Activated gamma-delta T cell treated with Interleukin-2 at 50 U/mL for 16 hours (primary cell): ENCODE measurements at places on chromosomes 2 and 18.

DNA sequence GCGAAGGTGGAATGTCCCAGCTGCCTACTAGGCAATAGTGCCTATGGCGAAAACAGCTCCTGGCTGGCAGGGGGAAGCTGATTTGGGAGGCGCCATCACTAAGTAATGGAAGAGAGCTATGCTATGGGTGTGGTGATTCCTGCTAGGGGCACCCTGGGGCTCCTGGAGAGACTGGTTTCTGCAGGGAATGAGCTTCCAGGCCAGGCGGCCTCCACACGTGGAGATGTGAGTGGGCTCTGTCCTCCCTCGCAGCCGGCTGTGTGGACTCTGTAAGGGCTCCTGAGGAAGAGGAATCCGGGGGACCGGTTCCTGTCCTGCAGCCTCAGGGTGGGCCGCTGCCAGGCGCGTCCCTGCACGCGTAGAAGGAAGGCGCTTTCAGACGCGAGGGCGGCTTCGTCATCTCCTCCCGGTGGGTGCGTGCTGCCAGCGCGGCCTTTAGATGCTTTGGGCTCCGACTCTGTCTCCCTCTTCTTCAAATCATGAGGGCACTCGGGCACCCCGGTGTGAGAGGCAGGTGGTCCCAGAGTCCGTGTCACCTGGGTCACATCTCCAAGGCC, 55.5 kb upstream of the ANKRD62 start:
- no peak for DNase-seq

DNA sequence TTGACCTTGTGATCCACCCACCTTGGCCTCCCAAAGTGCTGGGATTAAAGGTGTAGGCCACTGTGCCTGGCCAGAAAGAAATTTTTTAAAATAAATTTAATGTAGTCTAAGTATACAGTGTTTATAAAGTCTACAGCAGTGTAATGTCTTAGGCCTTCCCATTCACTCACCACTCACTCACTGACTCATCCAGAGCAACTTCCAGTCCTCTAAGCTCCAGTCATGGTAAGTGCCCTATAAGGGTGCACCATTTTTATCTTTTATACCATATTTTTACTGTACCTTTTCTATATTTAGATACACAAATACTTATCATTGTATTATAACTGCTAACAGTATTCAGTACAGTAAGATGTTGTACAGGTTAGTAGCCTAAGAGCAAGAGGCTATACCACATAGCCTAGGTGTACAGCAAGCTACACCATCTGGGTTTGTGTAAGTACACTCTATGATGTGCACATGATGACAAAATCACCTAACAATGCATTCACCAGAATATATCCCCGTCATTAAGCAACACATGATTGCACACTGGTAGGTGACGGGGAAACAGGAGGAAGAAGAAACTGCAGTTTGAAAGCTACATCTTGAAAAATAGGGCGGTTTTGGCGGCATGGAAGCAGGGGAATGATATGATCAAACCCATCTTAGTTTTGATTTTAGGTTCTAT, 105.1 kb upstream of the ITGB6 start:
- DNase-seq, result no peak

- DNase-seq, result no peak
These were observed 667.2 kb downstream of the ZEB2 start for GRCh38 chr2:143852759-143853158.

GRCh38 chr2:173090276-173090877, 14.7 kb downstream of the MAP3K20 start:
- DNase-seq, result no peak

DNA sequence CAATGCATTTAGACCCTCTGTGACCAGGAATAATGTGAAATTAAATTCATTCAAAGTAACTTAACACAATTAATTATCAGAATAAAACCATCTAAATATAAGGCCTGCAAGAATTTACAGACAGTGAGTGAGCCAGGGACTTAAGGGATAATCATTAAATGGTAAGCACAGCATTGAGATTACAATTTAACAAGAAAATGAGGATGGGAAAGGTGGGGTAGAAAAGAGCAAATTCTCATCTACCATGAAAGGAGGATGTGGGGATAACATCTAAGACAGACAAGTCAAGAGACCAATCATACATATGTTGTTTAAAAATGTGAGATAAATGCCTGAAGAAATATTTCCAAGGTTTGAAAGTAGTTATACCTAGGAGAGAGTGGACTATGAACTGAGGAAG, 259.3 kb upstream of the NT5C1B start:
- no peak for DNase-seq

GRCh38 chr18:2108591-2108990, 462.7 kb downstream of the METTL4 start:
- no peak for DNase-seq

- no peak for DNase-seq
These were observed 91.9 kb downstream of the TWIST2 start for GRCh38 chr2:238939521-238940403.

DNA sequence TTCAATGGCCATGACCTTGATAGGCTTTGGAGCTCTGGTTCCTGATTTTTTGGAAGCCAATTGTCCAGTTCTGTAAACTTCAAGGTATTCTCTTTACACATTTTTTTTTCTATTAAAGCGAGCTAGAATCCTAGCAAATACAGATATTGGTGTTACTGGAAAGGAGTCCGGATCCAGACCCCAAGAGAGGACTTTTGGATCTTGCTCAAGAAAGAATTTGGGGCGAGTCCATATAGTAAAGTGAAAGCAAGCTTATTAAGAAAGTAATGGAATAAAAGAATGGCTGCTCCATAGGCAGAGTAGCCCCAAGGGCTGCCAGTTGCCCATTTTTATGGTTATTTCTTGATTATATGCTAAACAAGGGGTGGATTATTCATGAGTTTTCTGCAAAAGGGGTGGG, 45.1 kb downstream of the CD8B2 start:
- DNase-seq, result no peak

DNA sequence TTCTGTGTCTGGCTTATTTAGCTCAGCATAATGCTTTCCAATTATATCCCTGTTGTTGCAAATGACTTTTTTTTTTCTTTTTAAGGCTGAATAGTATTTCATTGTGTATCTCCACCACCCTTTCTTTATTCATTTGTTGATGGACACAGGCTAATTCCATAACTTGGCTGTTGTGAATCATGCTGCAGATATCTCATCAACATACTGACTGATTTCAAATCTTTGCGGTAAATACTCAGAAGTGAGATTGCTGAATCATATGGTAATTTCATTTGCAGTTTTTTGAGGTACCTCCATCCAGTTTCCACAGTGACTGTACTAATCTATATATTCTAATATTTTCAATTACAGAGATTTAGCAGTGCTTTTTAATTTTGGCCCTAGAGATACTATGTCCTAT, 266.2 kb downstream of the TMX3 start:
- no peak for DNase-seq

GRCh38 chr2:122186761-122187222, 431.3 kb downstream of the TSN start:
- no peak for DNase-seq

GRCh38 chr2:56015711-56016115, 92.1 kb upstream of the EFEMP1 start:
- DNase-seq, result no peak

DNA sequence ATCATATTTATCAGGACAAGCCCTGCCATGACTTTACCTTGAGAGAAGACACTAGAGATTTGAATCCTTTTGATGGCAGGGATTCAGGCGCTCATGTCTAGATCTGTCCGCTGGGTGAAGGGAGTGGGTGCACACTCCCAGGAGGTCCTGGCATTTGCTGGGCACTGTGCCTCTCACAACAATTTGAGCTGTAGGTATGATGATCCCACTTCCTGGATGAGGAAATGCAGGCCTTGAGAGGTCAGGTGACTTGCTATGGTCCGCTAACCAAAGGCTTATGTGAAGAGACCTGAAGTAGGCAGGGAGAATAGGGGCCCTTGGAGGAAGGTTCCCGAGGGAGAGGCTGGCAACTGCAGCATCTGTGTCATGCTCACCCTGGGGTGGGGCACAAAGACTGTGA, 206.1 kb downstream of the HAUS1 start:
- DNase-seq, result no peak

- no peak for DNase-seq
These were observed 293.2 kb downstream of the ALK start for GRCh38 chr2:29628108-29628745.

- DNase-seq, result no peak
These were observed 70.4 kb downstream of the ZNF521 start for GRCh38 chr18:25281556-25281955.

- no peak for DNase-seq
These were observed 1232.3 kb upstream of the ZEB2 start for GRCh38 chr2:145752091-145752806.

DNA sequence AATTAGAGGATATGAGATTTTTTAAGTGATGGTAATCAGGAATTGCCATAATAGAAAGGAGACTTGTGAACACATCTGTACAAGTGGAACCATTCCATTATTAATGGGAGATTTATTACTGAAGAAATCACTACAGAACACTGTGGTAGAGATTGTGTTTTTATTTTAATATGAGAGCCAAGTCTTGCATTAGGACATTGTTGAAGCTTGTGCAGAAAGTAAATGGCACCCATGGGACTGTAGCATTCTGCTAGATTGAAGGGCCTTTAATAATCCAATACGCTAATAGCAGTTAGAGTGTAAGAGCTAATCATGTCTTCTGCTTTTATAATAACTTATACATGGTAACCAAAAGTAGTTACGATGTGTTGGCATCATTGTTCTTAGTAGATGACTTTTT, 83.6 kb downstream of the VRK2 start:
- DNase-seq, result no peak

GRCh38 chr2:171253279-171253678, 92.6 kb upstream of the TLK1 start:
- no peak for DNase-seq

GRCh38 chr2:160331258-160332025, 131.4 kb upstream of the ITGB6 start:
- DNase-seq, result no peak

DNA sequence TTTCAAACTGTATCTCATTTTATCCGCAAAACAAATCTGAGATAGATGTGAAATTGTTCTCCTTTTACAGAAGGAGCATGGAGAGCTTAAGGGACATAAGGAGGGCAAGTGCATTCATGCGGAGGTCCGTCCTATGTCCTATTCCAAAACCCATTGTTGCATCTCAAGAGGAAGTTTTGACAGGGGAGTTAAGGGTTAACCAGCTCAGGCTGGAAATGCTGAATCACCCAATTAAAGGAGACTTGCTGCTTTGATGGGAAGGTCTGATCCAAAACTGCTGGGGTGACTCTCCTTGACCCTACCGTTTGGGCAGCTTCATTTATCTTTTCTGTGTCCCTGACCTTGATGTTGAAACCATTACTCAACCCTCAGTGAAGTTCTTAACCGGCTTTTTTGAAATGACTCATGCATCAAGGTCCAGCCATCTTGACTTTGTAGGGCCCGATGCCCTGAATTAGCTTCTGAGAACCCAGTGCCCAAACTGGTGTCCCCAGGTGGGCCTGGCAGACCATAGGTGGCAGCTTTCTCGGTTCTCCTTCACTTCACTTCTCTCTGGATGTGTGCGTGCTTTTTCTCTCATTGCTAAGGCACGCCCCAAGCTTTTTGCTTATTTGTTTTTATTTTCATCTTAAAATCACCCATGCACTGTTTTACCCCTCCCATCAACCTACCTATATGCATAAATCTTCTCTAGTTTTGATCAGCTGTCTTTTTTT, 15.9 kb upstream of the TXNDC2 start:
- no peak for DNase-seq

GRCh38 chr2:88148929-88149438, 21.1 kb upstream of the FABP1 start:
- no peak for DNase-seq

DNA sequence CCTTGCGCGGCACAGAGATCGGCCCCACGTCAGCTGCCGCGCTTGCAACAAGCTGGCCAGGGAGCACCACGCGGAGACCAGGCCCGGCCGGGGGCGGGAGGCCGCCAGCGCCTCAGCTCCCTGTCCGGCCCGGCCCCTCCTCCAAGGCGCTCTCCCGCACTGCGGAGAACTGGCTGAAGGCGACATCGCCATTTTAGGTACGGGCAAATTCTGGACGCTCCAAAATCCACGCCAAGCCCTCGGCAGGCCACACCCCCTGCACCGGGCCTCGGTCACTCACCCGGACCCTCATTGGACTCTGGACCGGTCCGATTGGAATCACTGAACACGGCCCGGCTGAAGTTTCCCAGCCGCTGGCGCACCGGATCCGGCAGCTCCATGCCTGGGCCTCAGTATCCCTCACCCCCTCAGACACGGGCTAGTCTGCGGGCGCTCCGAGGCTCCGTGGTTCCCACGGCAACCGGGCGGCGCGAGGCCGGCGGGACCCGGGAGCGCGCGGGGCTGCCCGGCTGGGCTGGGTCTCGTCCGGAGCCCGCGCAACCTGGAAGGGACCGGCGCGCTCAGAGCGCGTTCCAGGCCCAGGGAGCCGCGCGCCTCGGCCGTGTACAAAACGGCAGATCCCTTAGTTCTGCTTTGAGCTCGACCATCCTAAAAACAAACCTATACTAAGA, at the start of gene TMEM17:
TSS of gene TMEM17 (minus strand) at position 446 of the 671 bp plus-strand sequence. CDS start at position 380, 66 bp downstream.
- DNase-seq, result no peak

DNA sequence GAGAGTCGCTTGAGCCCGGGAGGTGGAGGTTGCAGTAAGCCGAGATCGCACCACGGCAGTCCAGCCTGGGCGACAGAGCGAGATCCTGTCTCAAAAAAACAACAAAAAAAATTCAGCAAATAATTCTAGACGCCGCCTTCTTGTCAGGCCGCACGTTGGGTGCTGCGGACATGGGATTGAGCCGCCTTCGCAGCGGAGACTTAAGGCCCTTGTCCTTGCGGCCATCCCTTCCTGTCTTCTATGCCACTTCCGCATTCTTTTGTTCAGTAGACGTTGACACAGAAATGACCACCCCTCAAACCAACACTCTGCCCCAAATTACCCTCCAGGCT, 15.8 kb downstream of the PTPN18 start:
- DNase-seq, result no peak

GRCh38 chr2:189624648-189625355, 36.5 kb upstream of the ASNSD1 start:
- DNase-seq, result no peak

GRCh38 chr2:37585295-37585908, 86.0 kb downstream of the CDC42EP3 start:
- no peak for DNase-seq

DNA sequence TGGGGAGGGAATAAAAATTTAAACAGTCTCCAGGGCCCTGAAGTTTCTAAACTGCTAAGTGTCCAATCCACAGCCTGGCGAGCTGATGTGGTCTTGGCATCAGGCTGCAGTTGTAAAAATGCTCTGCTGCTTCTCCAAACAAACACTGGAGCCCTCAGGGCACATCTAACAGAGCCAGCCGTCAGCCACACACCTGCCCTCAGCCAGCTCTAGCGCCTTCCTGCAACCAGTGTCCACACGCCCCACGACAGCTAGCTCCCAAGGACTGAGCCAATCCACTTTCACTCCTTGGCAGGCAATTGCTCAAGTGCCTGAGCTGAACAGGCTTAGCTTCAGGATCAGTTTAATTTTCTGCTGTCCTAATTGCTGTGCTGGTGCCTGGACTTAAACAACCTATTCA, 446.4 kb upstream of the RAB12 start:
- no peak for DNase-seq
